Aorta (tissue), 5 donors: ENCODE measurements at places on chromosomes 7 and 10. TPM values are rescaled to one million over a fixed set of nuclear protein-coding genes. Genes with fewer than 3 reads are reported as not detected.

GRCh38 chr7:130939321-130940095 is 205.5 kb upstream of the KLF14 start:
- no peak for DNase-seq
- H3K36me3 ChIP-seq = no peaks in the 10 kb centered on the region
- H3K27me3 ChIP-seq = no peaks in the 10 kb centered on the region
- no peak overlapping the region for H3K4me3 ChIP-seq

- no peak overlapping the region for H3K4me3 ChIP-seq
- DNase-seq = no peak
- H3K27ac ChIP-seq = no peak overlapping the region
- no peaks in the 10 kb centered on the region for H3K27me3 ChIP-seq
These were observed 55.9 kb downstream of the PDIA4 start for GRCh38 chr7:148972375-148972774.

LRIT1 gene
- total RNA-seq = not detected

- no peak overlapping the region for H3K4me3 ChIP-seq
- no peaks in the 10 kb centered on the region for H3K4me1 ChIP-seq
- no peak for DNase-seq
- H3K36me3 ChIP-seq = no peaks in the 10 kb centered on the region
- no peaks in the 10 kb centered on the region for H3K27me3 ChIP-seq
- no peak overlapping the region for H3K27ac ChIP-seq
These were observed 136.2 kb upstream of the KCNMA1 start for GRCh38 chr10:77773631-77774426.

GRCh38 chr7:107742678-107743566 is 1.0 kb upstream of the CBLL1 start:
- no peaks in the 10 kb centered on the region for H3K27me3 ChIP-seq
- no peaks in the 10 kb centered on the region for H3K36me3 ChIP-seq
- peaks cover 7% of the 10 kb centered on the region for H3K4me1 ChIP-seq

DNA sequence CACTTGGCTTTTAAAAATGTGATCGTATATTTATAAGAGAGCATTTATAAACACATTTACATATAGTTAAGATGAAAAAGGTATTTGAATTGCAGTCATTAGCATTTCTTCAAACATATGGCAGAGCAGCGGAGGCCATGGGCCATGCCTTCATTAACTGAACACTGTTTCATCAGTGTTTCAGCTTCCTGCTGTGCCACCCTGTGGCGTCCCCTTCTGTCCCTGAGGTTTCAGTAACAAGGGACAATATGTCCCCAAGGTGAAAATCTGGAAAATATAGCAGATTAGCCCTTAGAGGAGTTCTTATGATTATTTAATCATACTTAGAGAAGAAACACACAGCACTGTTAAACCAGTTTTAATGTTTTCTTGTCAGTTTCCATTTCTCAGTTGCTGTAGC is 577.8 kb downstream of the ETV1 start:
- no peaks in the 10 kb centered on the region for H3K36me3 ChIP-seq
- H3K27me3 ChIP-seq = no peaks in the 10 kb centered on the region
- no peak overlapping the region for H3K4me3 ChIP-seq
- no peak overlapping the region for H3K27ac ChIP-seq
- H3K4me1 ChIP-seq = no peaks in the 10 kb centered on the region

DNA sequence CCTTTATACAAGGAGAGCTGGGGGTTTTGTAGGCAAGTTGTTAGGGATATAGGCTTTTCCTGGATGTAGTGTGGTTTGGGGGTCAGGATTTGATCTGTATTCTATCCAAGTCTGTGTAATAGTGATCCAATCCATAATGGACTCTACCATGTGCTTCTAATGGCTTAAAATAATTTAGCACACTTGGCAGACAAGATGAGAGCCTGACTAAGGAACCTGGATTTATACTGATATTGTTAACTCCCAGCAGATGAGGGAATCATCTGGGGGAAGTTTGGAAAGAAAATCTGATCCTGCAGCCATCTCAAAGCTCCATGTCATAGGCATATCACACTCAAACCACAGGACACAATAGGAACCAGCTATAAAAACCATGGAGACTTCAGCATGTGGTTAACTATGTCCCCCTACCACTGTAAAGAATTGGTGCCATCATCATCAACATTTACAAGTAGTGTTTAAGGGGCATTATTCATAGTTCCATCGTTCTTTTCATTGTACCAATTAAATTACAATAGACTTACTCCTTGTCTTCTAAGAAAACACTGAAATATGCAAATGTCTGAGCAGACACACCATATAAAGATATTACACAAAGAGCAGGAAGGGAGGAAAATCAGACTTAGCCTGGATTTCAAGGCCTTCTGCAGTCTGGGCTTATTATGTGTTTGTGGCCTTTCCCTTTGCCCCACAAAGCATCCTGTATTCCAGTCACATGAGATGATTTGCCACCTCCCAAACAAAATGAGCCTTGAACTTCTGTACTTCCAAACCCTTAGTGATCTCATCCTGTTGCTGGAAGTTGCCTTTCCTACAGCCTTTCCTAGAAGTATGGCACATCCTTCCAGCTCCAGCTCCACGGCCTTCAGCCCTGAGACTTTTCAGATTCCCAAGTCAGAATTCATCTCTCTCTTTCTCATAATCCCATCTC is 22.5 kb upstream of the HPS1 start:
- H3K4me3 ChIP-seq = no peak overlapping the region
- H3K4me1 ChIP-seq = no peaks in the 10 kb centered on the region

GRCh38 chr7:116857052-116857451 is 5.3 kb upstream of the CAPZA2 start:
- H3K36me3 ChIP-seq = no peaks in the 10 kb centered on the region
- H3K4me3 ChIP-seq = no peak overlapping the region

MYOZ1 gene
- total RNA-seq = 13.1 TPM

DNA sequence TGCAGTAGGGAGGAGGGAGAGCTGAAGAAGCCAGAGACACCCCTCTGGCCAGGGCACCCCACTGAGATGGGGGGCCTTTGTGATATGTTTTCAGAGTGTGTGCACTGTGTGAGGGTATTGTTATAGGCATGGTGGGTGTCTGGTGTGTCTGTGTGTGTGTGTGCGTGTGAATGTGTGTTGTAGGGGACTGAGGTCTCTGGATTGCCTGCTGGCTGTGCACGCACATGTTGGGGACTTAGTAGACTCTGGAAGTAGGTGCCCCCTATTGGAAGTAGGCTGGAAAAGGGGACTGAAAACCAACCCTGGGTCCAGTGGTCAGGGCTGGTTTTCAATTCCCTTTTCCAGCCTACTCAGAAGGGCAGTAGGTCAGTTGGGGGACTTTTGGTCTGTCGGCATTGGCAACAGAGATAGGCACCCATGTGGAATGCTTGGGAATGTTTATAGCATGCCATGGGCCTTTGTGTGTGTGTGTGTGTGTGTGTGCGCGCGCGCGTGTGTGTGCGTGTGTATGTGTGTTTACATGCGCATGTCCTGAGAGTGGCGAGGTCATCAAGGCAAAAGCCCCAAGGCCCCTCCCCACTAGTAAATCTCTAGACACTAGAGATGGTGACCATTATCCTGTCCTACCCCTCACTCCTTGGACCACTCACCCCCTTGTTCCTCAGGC is 78.8 kb downstream of the HIF1AN start:
- no peaks in the 10 kb centered on the region for H3K27me3 ChIP-seq
- H3K4me1 ChIP-seq = no peaks in the 10 kb centered on the region
- no peak overlapping the region for H3K27ac ChIP-seq
- no peaks in the 10 kb centered on the region for H3K36me3 ChIP-seq

ASAH2 gene
- total RNA-seq = 5.2 TPM

CPEB3 gene
- total RNA-seq = 8.0 TPM

ERVW-1 gene
- not detected for total RNA-seq

DNA sequence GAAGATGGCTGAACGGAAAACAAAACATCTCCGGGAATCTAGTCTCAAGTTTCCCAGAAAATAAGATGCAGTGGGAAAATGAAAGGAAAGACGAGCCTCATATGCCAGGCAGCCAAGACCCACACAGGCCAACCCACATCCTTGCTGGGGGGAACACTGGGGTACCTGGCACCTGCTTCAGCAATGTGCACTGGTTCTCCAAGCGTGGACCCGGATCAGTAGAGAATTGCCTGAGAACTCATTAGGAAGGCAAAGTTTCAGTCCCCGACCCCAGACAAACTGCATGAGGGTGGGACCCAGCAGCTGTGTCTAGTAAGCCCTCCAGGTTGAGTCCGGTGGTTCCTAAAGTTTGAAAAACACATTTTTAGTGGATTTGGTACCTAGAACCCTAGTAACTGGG is 18.4 kb downstream of the FAM53B start:
- no peaks in the 10 kb centered on the region for H3K4me1 ChIP-seq
- H3K27ac ChIP-seq = no peak overlapping the region
- H3K27me3 ChIP-seq = no peaks in the 10 kb centered on the region

SLC13A1 gene
- total RNA-seq = not detected

AEBP1 gene
- total RNA-seq = 1,098 TPM

ATXN7L1 gene
- total RNA-seq = 12.8 TPM

DNA sequence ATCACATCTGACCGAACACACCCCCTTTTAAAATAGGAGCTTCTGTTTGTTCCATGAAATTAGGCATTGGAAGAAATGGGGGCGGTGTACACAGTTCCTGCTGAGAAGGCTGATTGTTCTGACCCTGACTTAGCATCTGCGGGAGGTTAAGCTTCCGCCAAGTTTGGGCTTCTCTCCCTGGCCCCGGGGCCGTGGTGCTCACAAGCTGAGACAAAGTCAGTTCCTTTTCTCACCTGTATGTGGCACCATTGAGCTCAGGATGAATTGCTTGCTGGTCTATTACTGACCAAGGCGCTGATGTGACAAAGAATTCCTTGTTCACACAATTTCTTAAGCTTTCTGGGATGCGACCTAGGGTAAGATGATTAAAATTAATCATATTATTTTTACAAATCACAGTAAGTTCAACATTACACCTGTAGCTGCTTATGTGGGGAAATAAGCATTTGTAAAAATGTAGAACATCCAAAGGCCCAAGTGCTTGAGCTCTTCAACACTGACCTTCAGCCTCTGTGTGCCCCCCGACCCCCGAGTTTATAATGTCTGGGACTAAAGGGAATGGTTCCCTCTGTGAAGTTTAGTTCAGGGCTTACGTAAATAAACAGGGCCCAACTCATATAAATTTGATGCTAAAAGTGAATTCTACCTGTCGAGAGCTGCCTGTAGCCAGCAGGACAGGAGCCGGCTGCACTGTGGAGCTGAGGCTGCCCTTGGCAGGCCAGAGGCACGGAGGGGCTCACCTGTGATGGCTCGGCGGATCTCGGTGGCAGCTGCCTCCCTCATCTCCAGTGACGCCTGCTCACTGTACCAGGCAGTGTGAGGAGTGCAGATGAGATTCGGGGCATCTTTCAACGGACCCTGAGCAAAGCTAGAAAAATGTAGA is 50.8 kb downstream of the ZRANB1 start:
- no peaks in the 10 kb centered on the region for H3K27me3 ChIP-seq
- H3K4me3 ChIP-seq = no peak overlapping the region
- H3K4me1 ChIP-seq = no peaks in the 10 kb centered on the region
- H3K36me3 ChIP-seq = peaks cover 2% of the 10 kb centered on the region
- DNase-seq = peak; percentile 89

DNA sequence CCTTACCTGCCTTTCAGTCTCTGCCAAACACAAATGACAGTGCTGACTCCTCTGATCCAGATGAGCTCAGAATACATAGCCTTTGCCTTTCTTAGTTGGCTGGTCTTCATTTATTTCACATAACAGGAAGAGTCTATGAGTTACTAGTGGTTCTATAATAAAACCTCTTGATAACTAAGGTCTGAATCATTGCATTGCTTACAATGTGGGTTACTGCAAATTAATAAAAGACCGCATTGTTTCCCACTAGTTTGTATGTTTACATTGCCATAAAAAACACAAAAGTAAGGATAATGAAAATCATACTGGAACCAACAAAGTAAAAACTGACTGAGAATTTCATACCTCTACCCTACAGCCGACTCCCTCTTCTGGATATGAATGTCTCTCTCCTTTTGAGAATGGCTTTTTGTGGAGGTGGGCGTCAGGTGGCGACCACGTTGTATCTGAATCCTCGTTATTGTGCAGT is 62.0 kb upstream of the AKR1E2 start:
- H3K4me1 ChIP-seq = peaks cover 3% of the 10 kb centered on the region
- no peak overlapping the region for H3K4me3 ChIP-seq
- H3K27me3 ChIP-seq = no peaks in the 10 kb centered on the region
- no peak for DNase-seq
- no peaks in the 10 kb centered on the region for H3K36me3 ChIP-seq

PKD1L1 gene
- total RNA-seq = 1.2 TPM

- no peak overlapping the region for H3K4me3 ChIP-seq
- DNase-seq = peak; percentile 84
- no peaks in the 10 kb centered on the region for H3K27me3 ChIP-seq
- no peak overlapping the region for H3K27ac ChIP-seq
These were observed 743 bp upstream of the PITRM1 start for GRCh38 chr10:3173171-3173878.

GRCh38 chr7:104878577-104878976 is 135.4 kb upstream of the KMT2E start:
- H3K4me3 ChIP-seq = no peak overlapping the region
- H3K27ac ChIP-seq = no peak overlapping the region
- H3K27me3 ChIP-seq = no peaks in the 10 kb centered on the region
- H3K36me3 ChIP-seq = no peaks in the 10 kb centered on the region

TCF7L2 gene
- total RNA-seq = 45.1 TPM

HEPACAM2 gene
- not detected for total RNA-seq

GRCh38 chr7:71239586-71240268 is 107.8 kb downstream of the GALNT17 start:
- no peaks in the 10 kb centered on the region for H3K27me3 ChIP-seq
- no peak for DNase-seq
- no peaks in the 10 kb centered on the region for H3K36me3 ChIP-seq
- peak overlapping the region; percentile 89 for H3K27ac ChIP-seq

GRCh38 chr7:47325337-47325736 is 256.6 kb downstream of the TNS3 start:
- no peak overlapping the region for H3K27ac ChIP-seq
- no peaks in the 10 kb centered on the region for H3K27me3 ChIP-seq
- H3K4me3 ChIP-seq = no peak overlapping the region
- H3K36me3 ChIP-seq = peaks cover 2% of the 10 kb centered on the region
- no peak for DNase-seq
- no peaks in the 10 kb centered on the region for H3K4me1 ChIP-seq

AQP1 gene
- 680 TPM for total RNA-seq

DNA sequence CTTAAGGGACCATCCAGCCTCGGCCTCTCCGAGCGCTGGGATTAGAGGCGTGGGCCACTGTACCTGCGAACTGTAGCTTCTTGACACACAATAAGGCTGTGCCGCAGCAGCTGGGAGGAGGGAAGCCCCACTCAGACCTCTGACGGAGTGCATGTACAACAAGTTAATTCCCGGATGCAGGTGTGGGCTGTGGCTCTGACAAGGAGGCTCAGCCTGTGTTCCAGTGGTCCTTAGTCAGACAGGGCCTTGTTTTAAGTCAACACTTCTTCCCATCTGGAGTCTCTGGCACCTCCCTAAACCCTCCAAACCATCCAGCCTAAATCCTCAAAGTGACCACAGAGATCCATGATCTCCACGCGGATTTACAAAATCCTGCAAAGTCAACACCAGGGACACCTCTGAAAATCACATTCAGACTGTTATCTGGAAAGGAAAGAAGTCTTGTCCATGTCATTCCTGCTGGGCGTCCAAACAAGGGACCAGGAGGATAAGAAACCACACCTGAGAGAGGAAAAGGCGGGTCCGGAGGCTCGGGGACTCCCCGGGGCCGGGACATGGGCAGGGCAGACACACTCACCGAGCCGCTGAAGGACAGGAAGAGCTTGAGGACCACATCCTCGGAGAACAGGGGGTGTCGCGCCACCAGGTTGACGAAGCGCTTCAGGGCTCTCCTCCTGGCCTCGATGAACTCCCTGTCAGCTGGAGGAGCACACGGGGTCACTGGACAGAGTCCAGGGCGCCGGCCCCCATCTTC is 29.4 kb downstream of the NUDT1 start:
- H3K4me1 ChIP-seq = no peaks in the 10 kb centered on the region
- H3K27ac ChIP-seq = no peak overlapping the region
- H3K4me3 ChIP-seq = no peak overlapping the region
